ENCODE measurements at places on chromosomes 7 and 10. TPM values are rescaled to one million over a fixed set of nuclear protein-coding genes. Genes with fewer than 3 reads are reported as not detected.

Gene HSPA12A
- 9.0 TPM for total RNA-seq

Gene PITX3
- total RNA-seq: not detected

Gene NEURL1
- not detected for total RNA-seq

Gene IL15RA
- total RNA-seq: 1.1 TPM

Gene CYP26C1
- total RNA-seq: not detected

GRCh38 chr10:116691635-116692034 lies 50.7 kb downstream of the HSPA12A start:
- H3K27me3 ChIP-seq: no peaks in the 10 kb centered on the region
- H3K4me1 ChIP-seq: peaks cover 26% of the 10 kb centered on the region
- no peak overlapping the region for H3K4me3 ChIP-seq
- no peaks in the 10 kb centered on the region for H3K36me3 ChIP-seq

GRCh38 chr10:121891103-121891502 lies 36.7 kb downstream of the ATE1 start:
- no peaks in the 10 kb centered on the region for H3K4me1 ChIP-seq
- no peak overlapping the region for H3K4me3 ChIP-seq
- no peak for DNase-seq

GRCh38 chr7:151657173-151657572 lies 137.5 kb upstream of the RHEB start:
- H3K27me3 ChIP-seq: no peaks in the 10 kb centered on the region
- H3K4me1 ChIP-seq: peaks cover 33% of the 10 kb centered on the region
- H3K4me3 ChIP-seq: no peak overlapping the region
- no peak for DNase-seq
- no peaks in the 10 kb centered on the region for H3K36me3 ChIP-seq

- H3K36me3 ChIP-seq: no peaks in the 10 kb centered on the region
- H3K4me1 ChIP-seq: no peaks in the 10 kb centered on the region
- H3K27ac ChIP-seq: no peak overlapping the region
These were observed 491.0 kb downstream of the DNAJB6 start for GRCh38 chr7:157827863-157828160.

DNA sequence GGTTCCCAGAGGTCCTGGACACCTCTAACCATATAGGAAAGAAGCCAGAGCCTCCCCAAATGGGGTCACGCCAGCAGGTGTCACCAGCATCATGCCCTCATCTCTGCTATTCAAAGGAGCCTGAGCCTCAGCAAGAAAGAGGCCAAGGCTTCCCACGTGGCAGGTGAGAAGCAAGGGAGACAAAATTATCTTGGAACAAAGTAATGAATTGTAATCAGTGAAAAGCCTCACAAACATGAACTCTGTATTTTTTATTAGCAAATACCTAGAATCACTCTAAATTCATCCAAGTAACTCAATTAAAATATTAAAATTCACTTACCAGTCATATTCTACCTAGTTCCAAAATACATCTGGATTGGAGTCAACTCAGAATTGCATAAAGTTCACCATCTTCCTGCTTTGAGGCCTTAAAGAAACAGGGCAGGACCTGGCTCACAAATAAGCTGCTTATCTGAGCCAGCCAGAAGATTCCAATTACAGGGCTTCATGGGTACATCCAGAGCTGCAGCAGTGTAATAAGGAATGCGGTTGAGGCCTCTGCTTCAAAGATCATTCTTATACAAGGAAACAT lies 68.7 kb downstream of the SGMS1 start:
- H3K27me3 ChIP-seq: no peaks in the 10 kb centered on the region
- no peak for DNase-seq
- no peak overlapping the region for H3K27ac ChIP-seq
- H3K4me3 ChIP-seq: no peak overlapping the region

- peaks cover 10% of the 10 kb centered on the region for H3K27me3 ChIP-seq
- no peak overlapping the region for H3K4me3 ChIP-seq
- DNase-seq: no peak
- no peaks in the 10 kb centered on the region for H3K4me1 ChIP-seq
- no peaks in the 10 kb centered on the region for H3K36me3 ChIP-seq
These were observed 79.0 kb upstream of the NFE2L3 start for GRCh38 chr7:26073041-26073440.

DNA sequence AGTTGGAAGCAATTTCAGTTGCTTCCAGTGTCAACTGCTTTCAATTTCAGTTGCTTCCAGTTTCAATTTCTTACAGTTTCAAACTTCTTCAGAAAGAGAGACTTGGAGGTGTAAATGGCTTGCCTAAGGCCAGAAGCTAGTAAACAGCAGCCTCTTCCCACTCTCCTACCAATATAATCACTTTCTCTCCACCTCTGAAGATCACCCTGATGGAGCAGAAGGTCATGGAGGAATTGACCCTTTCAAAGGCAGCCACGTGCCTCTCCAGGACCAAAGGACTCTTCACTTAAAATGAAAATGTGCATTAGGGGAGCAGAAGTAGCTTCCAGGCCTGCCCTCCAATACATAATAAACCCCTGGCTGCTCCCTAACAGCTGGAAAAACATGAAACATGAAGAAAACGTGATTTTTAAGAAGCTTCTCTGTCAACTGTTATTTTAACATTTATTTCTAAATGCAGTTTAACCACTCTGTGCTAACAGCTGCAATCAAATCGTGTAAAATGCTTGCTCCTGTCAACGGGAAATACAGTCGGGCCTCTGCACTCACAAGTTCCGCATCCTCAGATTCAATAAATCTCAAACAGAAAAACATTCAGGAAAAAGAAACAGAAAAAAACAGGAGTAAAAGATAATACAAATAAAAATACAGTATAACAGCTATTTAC lies 1020.6 kb downstream of the XPNPEP1 start:
- H3K4me1 ChIP-seq: peaks cover 65% of the 10 kb centered on the region
- H3K27ac ChIP-seq: peak overlapping the region; percentile 55
- no peak overlapping the region for H3K4me3 ChIP-seq
- H3K36me3 ChIP-seq: no peaks in the 10 kb centered on the region

- no peak overlapping the region for H3K27ac ChIP-seq
- H3K4me1 ChIP-seq: peaks cover 7% of the 10 kb centered on the region
- no peaks in the 10 kb centered on the region for H3K36me3 ChIP-seq
- DNase-seq: no peak
- no peak overlapping the region for H3K4me3 ChIP-seq
These were observed 41.9 kb upstream of the IL15RA start for GRCh38 chr10:6019010-6019782.

DNA sequence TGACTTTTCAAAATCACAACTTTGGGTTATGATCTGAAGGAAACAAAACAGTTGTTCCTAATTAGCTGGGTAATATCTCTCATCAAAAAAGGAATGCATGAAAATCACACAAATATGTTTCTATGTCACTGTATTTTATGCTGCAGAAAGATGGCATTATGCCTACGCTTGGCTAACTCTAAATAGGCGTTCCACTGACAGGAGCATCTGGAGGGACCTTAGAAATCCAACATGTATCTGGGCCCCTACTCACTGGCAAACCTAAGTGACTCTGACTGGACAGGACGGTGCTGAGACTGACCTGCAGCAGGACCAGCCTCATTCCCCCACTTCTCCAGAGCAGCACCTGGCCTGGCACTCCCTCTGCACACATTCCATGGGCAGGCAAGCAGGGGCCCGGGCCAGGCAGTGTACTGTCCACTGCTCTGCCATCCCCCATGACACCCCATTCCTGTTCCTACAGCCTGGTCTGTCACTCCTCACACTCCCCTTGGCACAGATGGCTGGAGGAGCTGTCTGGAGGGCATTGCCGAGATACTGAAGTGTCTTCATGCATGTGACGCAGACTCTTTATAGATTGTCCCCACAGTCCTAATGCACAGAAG lies 2.6 kb upstream of the MYL7 start:
- H3K27ac ChIP-seq: no peak overlapping the region
- H3K4me1 ChIP-seq: peaks cover 7% of the 10 kb centered on the region
- no peaks in the 10 kb centered on the region for H3K36me3 ChIP-seq
- DNase-seq: no peak
- no peak overlapping the region for H3K4me3 ChIP-seq

DNA sequence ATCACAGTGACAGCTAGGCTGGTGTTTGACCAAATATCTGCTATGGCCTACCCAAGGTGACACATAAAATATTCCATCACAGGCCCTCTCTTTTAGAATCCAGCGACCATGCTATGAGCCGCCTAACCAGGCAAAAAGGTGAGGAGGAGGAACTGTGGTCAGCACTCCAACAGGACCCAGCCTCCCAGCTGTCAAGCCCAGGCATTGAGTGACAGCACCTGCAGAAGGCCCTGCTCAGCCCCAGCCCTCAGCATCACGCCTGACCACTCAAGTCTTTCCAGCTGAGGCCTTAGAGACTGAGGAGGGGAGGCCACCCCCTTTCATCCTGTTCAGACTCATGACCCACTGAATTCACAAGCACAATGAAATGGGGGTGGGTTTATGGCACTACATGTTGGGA lies 43.0 kb downstream of the CXCL12 start:
- no peaks in the 10 kb centered on the region for H3K4me1 ChIP-seq
- no peaks in the 10 kb centered on the region for H3K27me3 ChIP-seq
- DNase-seq: no peak
- no peak overlapping the region for H3K4me3 ChIP-seq
- no peaks in the 10 kb centered on the region for H3K36me3 ChIP-seq

GRCh38 chr10:102196893-102197292 lies 29.2 kb upstream of the ELOVL3 start:
- DNase-seq: no peak
- no peak overlapping the region for H3K4me3 ChIP-seq
- H3K27me3 ChIP-seq: 0 out of 2 replicates have a peak, but pooled peaks cover 2% of the 10 kb centered on the region
- no peaks in the 10 kb centered on the region for H3K4me1 ChIP-seq
- no peak overlapping the region for H3K27ac ChIP-seq

GRCh38 chr10:8084799-8085198 lies 30.3 kb downstream of the GATA3 start:
- no peaks in the 10 kb centered on the region for H3K27me3 ChIP-seq
- no peak overlapping the region for H3K27ac ChIP-seq
- no peaks in the 10 kb centered on the region for H3K4me1 ChIP-seq
- no peaks in the 10 kb centered on the region for H3K36me3 ChIP-seq
- DNase-seq: no peak

DNA sequence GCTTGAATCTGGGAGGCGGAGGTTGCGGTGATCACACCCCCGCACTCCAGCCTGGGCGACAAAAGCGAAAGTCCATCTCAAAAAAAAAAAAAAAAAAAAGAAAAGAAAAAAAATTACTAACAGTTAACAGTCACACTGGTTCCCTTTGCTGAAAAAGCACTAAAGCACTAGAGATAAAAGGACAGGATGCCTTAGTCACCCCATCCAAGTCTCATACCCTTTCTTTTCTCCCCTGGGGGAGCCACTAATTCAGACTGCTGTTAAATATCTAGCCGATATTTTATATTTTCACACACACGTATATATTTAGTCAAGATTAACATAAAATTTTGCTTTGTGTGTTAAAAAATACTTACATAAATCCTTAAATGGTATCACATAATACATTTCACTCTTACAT lies 25.2 kb downstream of the BAIAP2L1 start:
- DNase-seq: no peak
- H3K4me3 ChIP-seq: no peak overlapping the region
- peaks cover 3% of the 10 kb centered on the region for H3K4me1 ChIP-seq
- H3K36me3 ChIP-seq: no peaks in the 10 kb centered on the region

GRCh38 chr7:134500406-134500805 lies 27.0 kb upstream of the AKR1B10 start:
- DNase-seq: no peak
- no peaks in the 10 kb centered on the region for H3K36me3 ChIP-seq
- H3K27ac ChIP-seq: no peak overlapping the region
- H3K4me3 ChIP-seq: no peak overlapping the region
- H3K27me3 ChIP-seq: no peaks in the 10 kb centered on the region
- H3K4me1 ChIP-seq: no peaks in the 10 kb centered on the region

DNA sequence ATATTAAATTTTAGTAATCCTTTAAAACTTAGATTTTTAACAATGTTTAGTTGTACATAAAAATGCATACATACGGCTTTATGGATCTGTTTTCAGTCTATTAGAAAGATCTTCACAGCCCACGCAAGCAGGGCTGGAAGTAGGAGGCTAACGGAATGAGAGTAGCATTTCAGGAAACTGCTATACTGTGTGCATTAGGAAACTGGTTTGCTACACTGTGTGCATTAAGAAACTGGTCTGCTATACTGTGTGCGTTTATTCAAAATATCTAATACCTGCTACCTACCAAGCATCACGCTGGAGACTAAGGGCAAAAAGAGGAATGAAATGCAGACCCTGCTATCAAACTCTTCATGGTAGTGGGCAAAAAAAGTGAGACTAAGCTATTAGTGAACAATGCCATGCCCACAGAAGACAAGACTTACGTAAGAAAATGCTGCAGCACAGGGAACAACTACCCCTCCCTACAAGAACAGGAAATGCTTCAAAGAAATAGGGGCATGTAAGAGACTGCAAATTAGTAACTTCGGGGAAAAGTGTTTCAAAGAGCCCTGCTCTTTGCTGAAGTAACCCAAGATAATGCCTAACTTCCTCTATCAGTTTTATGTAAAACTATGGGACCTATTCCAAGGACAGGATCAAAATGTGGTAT lies 11.3 kb downstream of the RAB11FIP2 start:
- no peaks in the 10 kb centered on the region for H3K4me1 ChIP-seq
- no peaks in the 10 kb centered on the region for H3K36me3 ChIP-seq
- H3K27me3 ChIP-seq: no peaks in the 10 kb centered on the region
- H3K4me3 ChIP-seq: no peak overlapping the region
- no peak overlapping the region for H3K27ac ChIP-seq
- no peak for DNase-seq

GRCh38 chr10:78062296-78062695 lies 28.6 kb downstream of the RPS24 start:
- H3K4me1 ChIP-seq: no peaks in the 10 kb centered on the region
- DNase-seq: no peak
- H3K36me3 ChIP-seq: no peaks in the 10 kb centered on the region
- no peak overlapping the region for H3K27ac ChIP-seq
- no peaks in the 10 kb centered on the region for H3K27me3 ChIP-seq

DNA sequence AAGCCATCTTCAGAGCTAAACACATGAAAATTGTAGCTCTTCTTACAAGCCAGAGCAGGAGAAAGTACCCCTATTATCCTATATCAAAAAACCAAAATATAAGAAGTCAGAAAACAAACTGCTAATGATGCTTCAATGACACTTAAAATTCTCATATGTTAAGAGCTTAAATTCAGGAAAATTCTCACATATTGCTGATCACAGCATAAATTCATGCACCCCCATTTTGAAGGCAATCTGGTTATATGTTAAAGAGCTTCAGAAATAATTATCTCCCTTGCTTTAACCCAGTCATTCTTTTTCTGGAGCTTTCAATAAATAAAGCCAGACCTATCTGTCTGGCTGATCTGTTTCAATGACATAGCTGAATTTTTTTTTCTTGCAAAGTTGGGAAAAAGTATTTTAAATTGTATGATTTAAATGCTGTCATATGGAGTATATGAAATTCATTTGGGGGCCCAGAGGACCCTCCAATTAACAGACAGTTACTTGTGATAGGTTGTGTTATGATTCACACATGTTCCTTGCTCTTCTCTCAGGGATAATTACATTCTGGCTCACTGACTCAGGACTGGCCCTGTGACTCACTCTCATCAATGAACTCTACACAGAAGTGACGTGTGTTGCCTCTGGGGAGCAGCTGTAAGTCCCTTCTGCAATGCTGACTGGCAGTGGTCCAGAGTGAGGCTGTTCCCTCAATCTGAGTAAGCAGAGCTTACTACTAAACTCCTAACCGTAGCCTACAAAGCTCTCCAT lies 85.2 kb downstream of the HGF start:
- peaks cover 21% of the 10 kb centered on the region for H3K4me1 ChIP-seq
- H3K4me3 ChIP-seq: no peak overlapping the region
- DNase-seq: peak; percentile 94
- H3K27ac ChIP-seq: peak overlapping the region; percentile 43
- no peaks in the 10 kb centered on the region for H3K27me3 ChIP-seq
- H3K36me3 ChIP-seq: no peaks in the 10 kb centered on the region

- no peak overlapping the region for H3K4me3 ChIP-seq
- DNase-seq: no peak
- H3K4me1 ChIP-seq: peaks cover 38% of the 10 kb centered on the region
- H3K27ac ChIP-seq: peak overlapping the region; percentile 27
- H3K36me3 ChIP-seq: peaks cover 38% of the 10 kb centered on the region
- H3K27me3 ChIP-seq: no peaks in the 10 kb centered on the region
These were observed 63.3 kb downstream of the NKX6-2 start for GRCh38 chr10:132722394-132723329.

All from SJSA1 (cell line).